HCT116 (cell line): ENCODE measurements at places on chromosomes 4 and X.

- no peak for DNase-seq
Observed at GRCh38 chrX:39204945-39205344, 403.7 kb downstream of the MID1IP1 start.

DNA sequence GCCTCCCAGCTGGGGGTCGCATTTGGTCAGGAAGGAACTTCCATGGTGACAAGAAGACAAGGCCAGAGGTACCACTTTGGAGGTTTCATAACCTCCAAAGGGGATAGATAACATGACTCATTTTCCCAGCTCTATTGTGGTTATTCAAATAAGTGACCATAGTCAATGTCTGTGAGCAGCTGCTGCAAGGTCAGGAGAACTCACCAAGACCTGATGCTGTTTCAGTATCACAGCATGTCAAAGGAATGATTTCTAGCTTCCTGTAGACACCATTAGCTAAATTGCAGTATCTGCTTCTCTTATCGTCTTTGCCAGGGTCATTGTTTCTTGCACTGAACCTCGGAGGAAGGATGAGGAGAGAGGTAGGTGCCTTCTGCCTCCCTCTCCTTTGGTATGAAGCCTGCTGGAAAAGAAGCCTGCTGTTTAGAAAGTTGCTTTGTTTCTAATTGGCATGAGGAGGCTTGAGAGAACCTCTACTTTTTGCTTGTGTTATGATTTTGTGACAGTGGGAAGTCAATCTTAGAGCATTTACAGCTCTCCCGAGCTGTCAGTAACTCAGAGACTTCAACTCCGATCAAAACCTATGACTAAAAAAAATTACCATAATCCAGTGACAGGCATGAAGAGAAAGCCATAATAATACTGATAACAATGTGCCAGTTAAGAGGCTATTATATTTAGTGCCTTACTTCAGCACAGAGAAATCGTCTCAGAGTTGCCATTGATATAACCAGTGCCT, 38.0 kb upstream of the GATB start:
- DNase-seq, result no peak

GRCh38 chr4:67604749-67605148, 46.2 kb downstream of the STAP1 start:
- DNase-seq, result no peak

- no peak for DNase-seq
Observed at GRCh38 chr4:151931563-151931962, 170.8 kb upstream of the GATB start.

GRCh38 chr4:86664959-86665358, 70.8 kb downstream of the PTPN13 start:
- no peak for DNase-seq

DNA sequence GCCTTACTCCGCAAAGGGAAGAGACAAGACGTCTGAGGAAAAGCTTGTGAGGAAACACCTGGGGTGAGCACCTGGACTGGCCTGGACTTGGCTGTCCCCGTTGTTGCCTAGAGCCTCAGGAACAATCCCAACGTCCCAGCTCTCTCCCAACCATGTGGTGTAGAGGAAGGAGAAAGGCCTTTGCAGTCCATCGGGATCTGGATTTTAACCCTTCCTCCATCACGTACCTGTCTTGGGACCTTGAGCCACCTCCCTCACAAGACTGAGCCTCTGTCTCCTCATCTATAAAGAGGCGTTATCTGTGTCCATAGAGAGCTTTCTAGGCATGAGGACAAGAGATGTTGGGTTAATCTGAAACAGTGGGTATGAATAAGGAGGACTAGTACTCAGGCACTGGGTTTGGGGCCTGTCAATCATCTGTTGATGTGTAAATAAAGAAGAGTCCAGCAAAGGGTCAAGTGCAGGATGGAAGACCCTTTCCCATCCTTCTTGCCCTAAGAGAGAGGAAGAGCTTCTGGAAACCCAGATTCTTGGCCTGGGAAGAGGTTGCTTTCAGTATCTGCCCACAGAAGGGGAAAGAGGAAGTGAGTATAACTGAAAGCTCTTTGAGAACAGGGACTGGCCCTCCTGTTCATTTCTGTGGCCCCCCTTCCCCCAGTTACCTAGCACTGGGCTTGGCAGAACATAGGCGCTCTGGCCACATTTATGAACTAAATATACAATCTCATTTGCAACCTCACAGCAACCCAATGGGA, 137.1 kb downstream of the PJA1 start:
- DNase-seq, result no peak

- DNase-seq, result no peak
Observed at GRCh38 chr4:39759569-39759968, 61.6 kb downstream of the UBE2K start.
